Activated T-cell treated with anti-CD3 and anti-CD28 coated beads, Interleukin-2, amount 50 U/mL, for 48 hours (primary cell): ENCODE measurements at places on chromosomes 3 and 15.

DNA sequence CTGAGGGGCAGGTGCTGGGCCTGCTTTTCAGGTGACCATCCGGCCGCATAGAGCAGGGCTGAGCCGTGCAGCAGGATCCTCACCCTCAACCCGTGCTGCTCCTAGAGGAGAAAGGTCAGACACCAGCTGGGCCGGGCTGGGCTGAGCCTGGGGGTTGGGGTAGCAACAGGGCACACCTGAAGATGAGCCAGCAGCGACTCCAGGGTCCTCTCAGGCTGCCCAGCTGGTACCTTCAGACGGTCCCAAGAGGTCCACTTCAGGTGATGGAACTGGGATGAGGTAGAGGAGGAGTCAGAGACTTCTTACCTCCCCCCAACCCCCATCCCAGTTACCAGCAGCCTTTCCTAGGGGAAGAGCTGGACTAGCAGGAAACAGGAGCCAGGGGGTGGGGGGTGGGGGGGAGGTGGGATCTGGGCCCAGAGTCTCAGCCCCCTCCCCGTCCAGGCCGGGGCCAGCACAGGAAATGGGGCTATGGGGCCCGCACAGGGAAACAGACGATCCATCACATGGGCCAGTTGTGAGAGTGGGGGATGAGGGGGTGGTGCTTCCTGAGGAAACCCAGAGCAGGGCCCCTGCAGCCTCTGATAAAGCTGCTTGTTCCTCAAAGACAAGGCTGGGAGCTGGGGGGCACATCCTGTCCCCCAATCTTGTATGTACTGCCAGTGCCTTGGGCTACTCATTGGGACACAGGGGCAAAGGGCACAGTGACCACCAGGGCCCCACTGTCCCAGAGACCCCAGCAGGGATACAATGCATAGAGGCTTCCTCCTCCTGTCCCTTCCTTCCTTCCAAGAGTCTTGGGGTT, 3.0 kb downstream of the INKA1 start:
- DNase-seq, result peak; percentile 44

GRCh38 chr3:120908030-120908794, at the start of gene STXBP5L:
STXBP5L (plus strand) TSS chr3:120908205; CDS start chr3:120909579, 1,374 bp downstream.
- DNase-seq, result peak; percentile 85

- DNase-seq, result no peak
These were observed 51.6 kb upstream of the ACKR4 start for GRCh38 chr3:132545471-132545870.

DNA sequence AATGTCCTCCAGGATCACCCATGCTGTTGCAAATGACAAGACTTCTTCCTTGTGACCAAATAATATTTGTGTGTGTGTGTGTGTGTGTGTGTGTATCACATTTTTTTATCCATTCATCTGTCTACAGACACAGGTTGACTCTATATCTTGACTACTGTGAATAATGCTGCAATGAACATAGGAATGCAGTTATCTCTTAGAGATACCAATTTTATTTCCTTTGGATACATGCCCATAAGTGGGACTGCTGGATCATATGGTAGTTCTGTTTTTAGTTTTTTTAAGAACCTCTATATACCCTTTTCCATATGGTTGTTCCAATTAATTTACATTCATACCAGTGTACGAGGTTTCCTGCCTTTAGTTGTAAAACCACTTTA, 41.7 kb downstream of the GPR176 start:
- no peak for DNase-seq

- no peak for DNase-seq
These were observed 142.8 kb downstream of the NUP210 start for GRCh38 chr3:13277196-13277813.

DNA sequence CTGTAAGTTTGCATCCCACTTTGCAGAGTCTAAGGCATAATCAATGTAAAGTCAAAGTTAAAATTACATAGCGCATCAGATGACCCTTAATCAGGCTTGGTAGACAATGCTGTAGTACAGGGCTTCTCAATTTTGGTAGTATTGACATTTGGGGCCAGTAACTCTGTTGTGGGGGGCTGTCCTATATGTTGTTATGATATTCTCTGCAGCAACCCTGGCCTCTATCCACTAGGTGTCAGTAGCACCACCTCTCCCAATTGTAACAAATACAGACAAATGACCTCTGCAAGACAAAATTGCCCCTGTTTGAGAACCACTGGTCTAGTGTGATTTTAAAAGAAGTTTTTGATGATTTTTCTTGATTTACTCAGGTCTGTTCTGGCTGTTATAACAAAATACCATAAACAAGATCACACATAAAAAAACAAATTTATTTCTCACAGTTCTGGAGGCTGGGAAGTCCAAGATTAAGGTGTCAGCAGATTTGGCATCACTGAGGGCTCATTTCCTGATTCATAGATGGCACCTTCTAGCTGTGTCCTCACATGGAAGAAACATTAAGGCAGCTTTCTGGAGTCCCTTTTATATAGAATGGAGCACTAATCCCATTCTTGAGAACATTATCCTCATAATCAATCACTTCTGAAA, 37.6 kb upstream of the SLC9A9 start:
- peak; percentile 23 for DNase-seq

- DNase-seq, result no peak
These were observed 327.5 kb downstream of the ARPP21 start for GRCh38 chr3:35966629-35967464.

DNA sequence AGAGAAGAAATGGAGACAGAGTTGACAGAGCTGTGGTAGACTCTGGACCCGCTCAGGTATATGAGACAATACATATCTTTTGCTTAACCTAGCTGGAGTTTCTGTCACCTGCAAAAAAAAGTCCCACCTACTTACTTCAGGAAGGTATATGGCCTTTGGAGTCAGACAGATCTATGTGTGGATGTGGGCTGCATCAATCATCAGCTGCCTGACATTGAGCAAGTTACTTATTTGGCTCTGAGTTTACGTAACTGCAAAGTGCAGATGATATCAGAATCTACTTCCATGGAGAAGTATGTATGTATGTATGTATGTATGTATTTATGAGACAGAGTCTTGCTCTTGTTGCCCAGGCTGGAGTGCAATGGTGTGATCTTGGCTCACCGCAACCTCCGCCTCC, 124.3 kb downstream of the MYLK start:
- no peak for DNase-seq

- DNase-seq, result no peak
These were observed 204.8 kb downstream of the ABHD5 start for GRCh38 chr3:43895573-43895972.

- DNase-seq, result no peak
These were observed 92.9 kb downstream of the UBE3A start for GRCh38 chr15:25345943-25346342.

GRCh38 chr3:115518100-115518852, 105.0 kb upstream of the GAP43 start:
- DNase-seq, result no peak

DNA sequence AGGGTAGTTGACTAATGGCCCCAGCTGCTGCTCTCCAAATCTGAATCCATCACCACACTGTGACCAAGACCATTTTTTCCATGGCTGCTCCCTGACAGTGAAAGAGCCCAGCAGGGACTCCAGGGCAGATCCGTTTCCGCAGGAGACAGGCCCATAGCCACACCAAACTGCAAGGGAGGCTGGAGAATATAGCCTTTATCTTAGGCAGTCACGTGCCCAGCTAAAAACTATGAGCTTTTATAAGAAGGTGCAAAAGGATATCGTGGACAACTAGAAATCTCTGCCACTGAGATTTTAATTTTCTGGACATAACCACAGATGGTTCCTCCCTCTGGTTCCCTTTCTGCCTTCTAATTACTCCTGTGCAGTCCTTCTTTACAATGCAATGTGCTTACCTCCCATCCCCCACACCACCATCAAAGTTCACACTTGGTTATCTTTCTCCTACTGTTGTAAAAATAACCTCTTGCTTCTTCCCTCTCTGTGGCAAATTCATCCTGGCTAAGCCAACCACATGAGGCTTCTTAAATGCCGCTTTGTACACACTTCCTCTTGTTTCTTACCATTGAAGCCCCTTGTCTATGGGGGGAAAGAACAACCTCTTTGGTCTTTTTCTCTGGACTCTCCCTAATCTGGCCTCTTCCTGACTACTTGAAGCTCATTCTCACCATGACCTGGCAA, 233.7 kb downstream of the SHQ1 start:
- no peak for DNase-seq

DNA sequence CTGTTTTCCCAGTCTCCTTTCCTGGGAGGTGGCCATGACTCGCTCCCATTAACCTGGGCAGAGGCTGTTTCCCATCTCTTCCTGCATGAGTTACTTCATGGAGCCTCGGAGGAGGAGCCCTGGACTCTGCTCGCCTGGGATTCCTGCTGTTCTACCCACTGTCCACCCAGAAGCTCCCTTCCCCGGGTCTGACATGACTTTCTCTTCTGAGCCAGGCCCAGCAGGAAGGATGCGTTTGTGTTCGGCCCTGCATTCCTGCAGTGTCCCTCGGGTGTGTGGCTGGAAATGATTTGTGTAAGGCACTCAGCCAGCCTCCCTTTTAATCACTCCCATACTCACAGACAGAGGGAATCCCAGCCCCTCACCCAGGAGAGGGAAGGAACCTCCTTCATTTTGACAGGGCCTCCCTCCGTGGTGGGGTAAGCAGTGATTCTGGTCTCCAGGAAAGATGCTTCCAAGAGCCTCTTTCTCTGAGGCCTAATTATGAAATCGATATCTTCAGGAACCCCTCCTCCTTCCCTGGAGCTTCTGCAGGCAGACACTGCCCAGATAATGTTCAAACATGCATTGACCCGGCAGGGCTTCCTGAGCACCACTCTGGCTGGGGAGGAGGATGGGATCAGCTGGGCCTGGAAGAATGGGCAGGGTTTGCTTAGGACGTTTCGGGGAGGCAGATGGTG, 41.6 kb upstream of the DLG1 start:
- DNase-seq, result no peak

DNA sequence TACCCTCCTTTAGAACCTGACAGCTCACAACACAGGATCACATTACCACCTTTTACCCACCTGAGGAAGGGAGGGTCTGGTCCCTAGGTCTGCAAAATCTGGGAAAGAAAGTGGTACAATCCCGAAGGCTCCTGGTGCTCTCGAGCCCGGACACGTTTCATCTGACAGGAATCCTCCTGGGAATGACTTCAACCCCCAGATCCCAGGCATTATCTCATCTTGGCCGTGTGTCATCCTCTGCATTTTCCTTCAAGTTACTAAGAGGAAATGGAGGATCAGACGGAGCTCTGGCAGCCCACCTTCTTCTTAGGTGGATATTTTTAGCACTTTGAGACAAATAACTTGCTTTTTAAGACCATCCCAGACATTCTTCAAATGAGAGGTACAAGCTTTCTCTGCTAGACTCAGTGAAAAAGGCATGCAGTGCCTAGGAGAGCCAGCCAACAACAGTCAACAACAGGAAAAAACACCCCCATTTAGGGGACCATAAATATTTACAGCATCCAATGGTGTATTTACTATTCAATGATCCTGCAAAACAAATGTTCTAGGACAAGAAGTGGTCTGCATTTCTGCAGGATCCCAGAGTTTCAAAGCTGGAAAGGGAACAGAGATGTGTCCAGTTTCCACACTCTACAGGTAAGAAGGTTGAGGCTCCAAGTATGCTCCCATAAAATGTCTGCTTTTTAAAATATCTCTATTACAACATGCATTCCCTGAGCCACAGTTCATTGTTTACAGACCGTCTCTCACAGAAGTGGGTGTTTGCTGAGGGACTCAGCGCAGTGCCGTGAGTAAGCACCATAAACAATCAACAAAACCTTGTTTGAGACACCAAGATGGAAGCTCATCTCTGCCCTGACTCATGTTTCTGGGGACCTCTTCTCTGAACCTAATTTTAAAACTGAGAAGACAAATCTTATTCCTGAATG, 38.3 kb upstream of the ARHGEF3 start:
- no peak for DNase-seq

DNA sequence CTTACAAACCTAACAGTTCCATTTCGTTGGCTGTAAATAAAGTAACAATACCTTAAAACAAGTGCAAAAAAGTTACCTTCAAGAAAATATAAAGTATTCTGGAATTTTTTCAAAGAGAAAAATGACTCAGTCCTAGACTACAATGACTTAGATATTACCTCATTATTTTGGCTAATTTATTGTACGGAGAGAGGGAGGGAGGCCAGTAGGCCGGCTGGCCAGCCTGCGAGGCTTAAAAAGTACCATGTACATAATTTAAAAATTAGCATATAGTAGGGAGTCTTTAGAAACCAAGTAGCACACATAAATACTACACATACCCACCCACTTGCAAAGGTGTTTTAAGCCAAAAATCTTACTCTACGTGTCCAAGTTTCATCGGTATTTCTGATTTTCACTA, 41.9 kb upstream of the MAP4 start:
- no peak for DNase-seq

DNA sequence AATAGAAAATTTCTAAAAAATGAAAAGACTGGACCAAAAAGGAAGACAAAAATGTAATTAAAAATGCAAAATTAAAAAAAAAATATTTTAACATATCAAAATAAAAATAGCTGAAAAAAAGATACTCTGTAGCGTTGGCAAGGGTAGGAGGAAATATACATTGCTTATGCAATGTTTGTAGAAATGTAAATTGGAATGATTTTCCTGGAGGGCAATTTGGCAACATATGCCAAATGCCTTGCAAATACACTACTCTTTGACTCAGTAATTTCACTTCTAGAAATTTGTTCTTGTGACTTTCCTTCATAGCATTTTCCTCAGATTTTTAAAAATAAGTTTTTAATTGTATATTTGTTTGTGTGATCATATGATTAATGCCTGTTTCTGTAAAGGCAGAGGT, 296.6 kb downstream of the ZNF621 start:
- no peak for DNase-seq

GRCh38 chr3:181327349-181327748, 337.8 kb upstream of the DNAJC19 start:
- DNase-seq, result no peak

- DNase-seq, result no peak
These were observed 42.7 kb downstream of the HES1 start for GRCh38 chr3:194178669-194179068.

- DNase-seq, result no peak
These were observed 61.0 kb downstream of the BOC start for GRCh38 chr3:113272385-113272779.

GRCh38 chr3:110343945-110344344, 727.7 kb upstream of the NECTIN3 start:
- DNase-seq, result no peak

- no peak for DNase-seq
These were observed 27.6 kb upstream of the MTHFS start for GRCh38 chr15:79924379-79924778.

GRCh38 chr3:7062714-7063113, 201.8 kb downstream of the GRM7 start:
- DNase-seq, result no peak

- DNase-seq, result no peak
These were observed 310.5 kb upstream of the THBS1 start for GRCh38 chr15:39270221-39270855.

DNA sequence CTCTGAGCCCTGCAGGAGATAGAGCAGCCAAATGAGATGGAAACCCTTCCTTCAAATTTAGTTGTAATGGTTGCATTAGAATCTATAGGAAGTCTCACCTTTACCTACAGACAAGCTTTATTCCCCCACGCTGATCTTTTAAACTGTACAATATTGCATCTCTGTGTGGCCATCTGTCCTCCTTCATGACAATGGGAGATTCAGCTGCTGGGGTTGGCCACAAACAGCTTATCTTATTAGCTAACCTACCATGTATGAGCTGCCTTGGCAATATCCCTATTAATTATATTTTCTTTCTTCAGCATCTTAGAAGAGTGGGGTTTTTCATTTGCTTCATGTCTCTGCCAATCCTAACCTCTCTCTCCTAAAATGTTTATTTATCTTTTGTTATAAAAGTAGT, 238.7 kb upstream of the NR2E3 start:
- no peak for DNase-seq

- no peak for DNase-seq
These were observed 15.1 kb upstream of the POMGNT2 start for GRCh38 chr3:43120937-43121336.

GRCh38 chr3:48501196-48501595, 2.8 kb downstream of the SHISA5 start:
- no peak for DNase-seq
